T-helper 17 cell (primary cell): ENCODE measurements at places on chromosomes 6 and 20. TPM values are rescaled to one million over a fixed set of nuclear protein-coding genes. Genes with fewer than 3 reads are reported as not detected.
A peak's percentile ranks its signal among the peaks of the same experiment; 100 is the strongest.

GRCh38 chr6:42973926-42974325 is 5.1 kb downstream of the PEX6 start:
- DNase-seq: no peak

DNA sequence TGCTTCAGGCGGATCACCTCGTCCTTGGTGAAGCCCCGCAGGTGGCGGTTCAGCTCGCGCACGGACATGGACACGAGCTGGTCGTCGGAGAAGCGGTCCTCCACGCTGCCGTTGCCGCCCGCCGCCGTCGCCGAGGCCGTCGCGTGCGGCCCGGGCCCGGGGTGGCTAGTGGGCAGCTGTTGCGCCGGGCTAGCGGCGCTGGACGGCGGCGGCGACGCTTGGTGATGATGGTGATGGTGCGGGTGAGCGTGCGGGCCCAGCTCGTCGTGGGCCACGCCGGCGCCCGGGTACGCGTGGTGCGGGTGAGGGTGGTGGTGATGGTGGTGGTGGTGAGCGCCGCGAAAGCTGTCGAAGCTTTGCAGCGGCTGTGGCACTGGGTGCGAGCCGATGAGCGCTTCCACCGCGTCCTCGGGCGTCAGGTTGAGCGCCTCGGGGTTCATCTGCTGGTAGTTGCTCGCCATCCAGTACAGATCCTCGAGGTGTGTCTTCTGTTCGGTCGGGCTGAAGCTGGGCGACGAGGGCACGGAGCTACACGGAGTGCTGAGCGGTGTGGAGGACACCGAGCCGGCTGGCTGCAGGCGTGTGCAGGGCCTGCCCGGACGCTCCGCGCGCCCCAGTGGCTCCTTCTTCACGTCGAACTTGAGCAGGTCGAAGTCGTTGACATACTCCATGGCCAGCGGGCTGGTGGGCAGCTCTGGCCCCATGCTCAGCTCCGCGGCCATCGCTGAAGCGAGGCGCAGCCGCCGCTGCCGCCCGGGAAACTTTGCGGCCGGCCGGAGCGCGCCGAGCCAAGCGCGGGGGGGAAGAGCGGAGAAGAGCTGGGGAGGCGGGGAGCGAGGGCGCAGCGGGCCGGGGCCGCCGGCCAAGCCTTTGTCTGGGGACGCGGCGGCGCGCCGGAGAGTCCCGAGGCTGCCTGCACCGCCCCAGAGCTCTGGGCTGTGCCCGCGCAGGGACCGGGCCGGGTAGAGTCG is 622 bp downstream of the MAFB start:
- DNase-seq: no peak

GRCh38 chr6:29942275-29943052 is at the start of gene HLA-A:
Gene HLA-A (plus strand): TSS chr6:29942532. CDS start chr6:29942554, 22 bp downstream.
- DNase-seq: peak; percentile 82

GRCh38 chr6:106913111-106913510 is 61.4 kb downstream of the CD24 start:
- DNase-seq: no peak

DNA sequence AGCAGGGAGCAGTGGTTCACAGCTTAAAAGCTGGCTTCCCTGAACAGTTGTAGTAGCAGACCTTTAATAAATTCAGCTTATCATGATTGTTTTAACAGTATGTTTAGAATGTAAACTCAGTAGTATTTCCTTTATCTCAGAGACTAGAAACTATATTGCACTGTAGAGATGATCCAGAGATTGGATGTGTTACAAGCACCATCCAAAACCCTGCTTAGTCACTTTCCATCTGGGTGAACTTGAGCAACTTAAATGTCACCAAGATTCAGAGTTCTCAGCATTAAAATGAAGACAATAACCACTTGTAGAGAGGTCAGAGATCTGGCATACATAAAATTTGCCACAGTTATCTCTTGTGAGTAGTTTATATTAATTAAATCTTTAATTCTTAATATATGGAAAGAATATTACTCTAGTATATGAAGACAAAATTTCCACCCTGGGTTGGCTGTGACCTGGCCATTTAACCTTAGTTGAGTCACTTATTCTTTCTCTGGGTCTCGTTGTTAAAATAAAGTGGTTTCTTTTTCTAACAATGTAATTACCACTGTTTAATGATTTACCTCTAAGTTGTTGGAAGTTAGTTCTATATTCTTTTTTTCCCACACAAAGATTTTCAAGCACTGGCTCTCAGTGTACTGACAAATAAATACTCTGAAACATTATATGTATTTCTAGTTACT is 239.2 kb upstream of the FKBP1C start:
- no peak for DNase-seq

- DNase-seq: no peak
Measured at GRCh38 chr6:4568138-4568537, 208.1 kb upstream of the CDYL start.

DNA sequence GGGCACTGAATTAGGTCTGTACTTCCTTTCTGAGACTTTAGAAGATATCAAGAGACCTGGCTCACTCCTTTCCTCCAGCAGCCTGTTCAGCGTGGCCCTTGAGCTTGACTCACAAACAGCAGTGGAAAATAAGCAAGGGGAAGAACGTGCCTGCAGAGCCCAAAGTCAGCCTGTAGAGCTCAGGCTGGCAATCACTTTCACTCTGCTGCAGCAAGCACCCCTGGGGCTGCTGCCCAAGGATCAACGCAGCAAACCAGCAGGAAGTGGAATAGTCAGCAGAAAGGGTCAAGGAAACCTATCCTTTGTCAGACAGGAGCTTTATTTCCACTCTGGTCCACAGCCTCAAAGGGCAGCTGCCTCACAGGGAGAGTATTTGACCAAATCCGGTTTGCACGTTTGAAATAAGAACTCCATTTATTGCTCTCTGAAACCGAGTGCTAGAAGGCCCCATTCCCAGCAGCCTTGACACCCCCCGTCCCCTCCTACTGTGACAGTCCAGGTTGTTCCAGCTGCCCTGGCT is 77.4 kb downstream of the PRDM1 start:
- no peak for DNase-seq

DNA sequence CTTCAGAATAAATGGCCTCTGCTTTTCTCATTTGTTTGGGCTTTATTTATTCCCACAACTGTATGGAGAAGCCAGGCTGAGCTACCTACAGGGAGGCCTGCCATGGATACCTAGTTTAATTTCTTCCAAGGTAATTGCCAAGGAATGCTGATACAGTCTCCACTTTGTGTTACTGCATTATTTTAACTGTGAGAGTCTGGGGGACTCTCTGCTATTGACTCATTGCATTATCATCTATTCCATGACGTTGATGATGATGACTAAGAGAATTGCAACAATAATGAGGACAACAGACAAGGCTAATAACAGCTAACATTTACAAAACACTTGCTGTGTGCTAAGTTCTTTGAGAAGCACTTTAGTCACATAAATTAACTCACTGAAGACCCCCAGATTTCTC is 88.3 kb upstream of the COL21A1 start:
- no peak for DNase-seq

DNA sequence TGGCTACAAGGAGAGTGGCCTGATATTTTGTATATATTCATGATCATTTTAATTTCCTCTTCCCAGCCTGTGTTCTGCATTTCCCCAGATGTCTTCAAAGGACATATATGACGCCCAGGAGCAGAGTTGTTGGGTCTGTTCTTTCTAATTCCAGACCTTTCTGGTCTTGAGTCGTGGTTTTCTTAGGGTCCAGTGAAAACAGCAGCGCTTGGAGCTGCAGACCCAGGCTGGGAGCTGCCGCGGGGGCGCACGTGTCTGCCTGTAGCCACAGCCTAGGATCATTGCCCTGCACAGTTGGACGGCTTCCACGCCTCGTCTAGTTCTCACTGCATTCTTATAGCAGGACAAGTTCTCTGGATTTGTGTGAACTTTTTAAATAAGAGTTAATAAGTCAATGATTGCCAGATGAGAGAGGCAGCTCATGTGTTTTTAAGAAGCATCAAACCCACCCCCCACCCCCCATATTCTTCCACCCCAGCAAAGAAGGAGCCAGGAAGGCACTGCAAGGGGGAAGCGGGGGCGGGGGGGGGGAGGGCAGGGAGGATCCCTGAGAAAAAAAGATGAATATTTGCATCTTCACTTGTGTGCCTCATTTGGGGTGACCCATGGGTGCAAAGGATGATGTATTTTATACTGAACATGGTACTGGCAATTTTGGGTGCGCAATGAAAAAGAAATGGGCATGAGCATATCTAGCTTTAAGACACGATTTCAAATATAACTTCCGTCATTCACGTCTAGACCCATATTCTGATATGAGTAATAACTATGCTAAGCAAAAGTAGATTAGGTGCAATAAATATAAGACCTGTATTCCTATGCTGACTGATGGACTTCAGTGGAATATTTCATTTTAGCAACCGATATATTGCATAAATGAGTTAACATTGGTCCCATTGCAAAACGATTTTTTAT is 160.0 kb downstream of the TBXT start:
- DNase-seq: no peak

DNA sequence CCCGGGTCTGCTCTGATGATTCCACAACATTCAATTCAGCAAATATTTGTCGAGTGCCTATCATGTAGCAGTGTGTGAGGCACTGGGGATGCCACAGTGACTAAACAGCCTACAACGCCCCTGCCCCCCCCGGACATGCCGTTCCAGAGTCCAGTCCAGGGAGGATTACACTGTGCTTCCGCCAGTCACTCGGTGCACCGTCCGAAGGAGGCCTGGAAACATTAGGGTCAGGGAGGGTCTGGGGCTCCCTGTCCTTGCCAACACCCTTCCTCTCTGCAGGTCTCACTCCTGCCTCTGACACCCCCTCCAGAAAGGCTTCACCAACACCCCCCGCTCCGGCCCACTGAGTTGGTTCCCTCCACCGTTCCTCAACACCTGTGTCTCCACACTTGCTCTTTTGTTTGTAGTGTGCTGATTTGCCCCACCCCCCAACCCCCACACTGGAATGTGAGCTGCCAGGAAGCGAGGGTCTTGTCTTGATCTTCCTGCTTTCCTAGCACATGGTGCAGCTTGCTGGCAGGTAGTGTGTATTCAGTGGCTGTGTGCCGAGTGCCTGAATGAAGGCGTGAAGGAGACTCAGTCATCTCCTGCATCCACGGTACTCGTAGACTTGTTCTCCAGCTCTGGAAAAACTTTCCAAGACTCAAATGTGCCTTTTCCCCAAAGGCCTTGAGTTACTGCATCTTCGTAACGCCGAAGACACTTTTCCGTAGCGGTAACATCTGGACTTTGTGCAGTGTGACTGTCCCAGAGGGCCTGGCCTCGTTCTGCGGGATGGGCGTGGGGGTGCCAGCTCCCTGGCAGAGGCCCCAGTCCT is 150.4 kb downstream of the ZDHHC14 start:
- no peak for DNase-seq

DNA sequence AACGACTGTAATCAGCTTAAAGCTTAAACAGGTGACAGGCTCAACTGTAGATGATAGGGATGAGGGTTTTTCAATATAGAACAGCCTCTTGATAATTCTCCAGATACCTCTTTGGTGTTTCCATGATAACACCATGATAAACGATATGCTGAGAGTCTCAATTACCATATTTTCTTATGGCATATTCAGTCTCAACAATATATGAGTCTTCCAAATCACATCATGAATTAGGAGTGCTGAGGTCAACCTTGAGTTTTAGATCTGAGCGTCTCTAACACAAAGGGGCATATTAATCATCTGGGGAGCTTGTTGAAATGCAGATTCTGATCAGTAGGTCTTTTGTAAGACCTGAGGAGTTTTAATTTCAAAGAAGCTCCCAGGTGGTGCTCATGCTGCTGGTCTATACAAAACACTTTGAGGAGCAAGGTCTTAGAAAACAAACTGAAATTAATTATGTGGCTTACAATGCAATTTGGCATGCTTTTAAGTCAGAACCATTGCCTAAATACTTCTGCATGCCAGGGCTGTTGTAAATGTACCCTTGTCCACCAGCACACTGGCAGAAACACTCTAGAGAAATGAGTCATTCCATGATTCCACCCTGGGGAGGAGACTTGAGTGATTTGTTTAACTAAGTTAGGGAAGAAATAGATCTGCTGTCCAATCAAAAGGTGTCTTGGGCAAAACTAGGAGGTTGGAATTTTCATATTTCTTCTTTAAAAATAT is 49.6 kb downstream of the PTCHD4 start:
- DNase-seq: no peak

DNA sequence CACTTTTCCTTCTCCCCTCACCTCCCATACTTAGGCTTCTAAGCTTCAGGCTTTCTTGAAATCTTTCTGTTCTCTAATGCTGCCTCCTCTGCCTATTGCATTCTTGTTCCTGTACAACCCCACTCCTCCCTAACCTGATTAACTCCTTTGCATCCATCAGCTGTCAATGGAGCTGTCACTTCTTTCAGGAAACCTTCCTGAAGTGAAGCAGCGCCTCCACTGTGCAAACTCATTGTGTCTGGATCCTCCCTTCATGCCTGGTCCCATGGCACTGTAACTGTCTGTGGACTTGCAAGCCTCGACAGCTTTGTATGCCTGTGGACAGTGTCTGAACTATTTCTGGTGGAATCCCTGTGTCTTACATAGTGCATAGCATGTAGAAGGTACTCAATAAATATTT is 185.0 kb downstream of the HS3ST5 start:
- no peak for DNase-seq

DNA sequence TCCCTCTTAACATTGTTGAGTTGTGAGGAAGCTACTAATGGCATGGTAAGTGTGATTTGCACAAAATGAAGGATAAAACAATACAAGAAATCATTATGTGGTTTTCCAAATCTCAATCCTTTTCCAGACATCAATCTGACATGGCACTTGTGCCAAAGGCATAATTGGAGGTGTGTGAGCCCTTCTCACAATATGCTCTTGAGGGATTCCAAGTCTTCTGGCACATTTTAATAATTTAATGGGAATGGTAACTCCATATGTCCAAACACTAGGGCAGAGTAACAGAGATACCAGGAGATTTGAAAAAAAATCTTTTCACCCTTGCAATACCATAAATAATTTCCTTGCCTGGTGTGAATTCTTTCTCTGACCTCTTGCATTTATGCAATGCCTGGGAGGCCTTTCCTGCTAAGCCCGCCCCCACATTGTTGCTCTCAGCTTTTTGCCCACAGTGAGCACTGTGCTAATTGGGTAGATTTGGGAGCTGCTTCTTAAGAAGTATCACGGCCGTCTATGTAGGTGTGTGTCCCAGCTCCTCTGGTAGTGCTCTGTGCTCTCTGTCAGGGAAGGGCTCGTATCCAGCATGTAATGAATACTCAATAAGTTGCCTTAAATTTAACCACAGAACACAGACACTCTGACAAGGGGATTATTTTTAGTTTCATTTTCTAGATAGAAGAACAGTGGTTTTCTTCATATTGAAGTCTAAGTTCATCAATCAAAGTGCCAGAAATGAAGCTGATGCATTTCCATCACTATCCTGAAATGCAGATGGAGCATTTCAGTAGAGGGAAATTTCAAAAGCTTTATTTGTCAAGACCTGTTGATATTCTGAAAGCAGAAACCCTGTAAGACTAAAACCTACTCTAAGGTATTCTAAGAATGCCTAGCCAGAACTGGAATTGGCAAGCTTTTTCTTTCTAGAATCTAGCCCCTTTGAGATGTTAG is 54.4 kb upstream of the CEP85L start:
- no peak for DNase-seq

CDH26 gene
- 1.9 TPM for total RNA-seq

RIPPLY2 gene
- not detected for total RNA-seq

LY6G6D gene
- total RNA-seq: not detected

MCCD1 gene
- not detected for total RNA-seq

IL17A gene
- 0.50 TPM for total RNA-seq

KCNK17 gene
- total RNA-seq: not detected

MARCKS gene
- total RNA-seq: 0.68 TPM
